ENCODE measurements at places on chromosomes 12 and 14.

GRCh38 chr12:72547573-72547972, 275.4 kb downstream of the TRHDE start:
- no peak for DNase-seq

GRCh38 chr14:79281244-79282152, 929.8 kb downstream of the DIO2 start:
- DNase-seq: no peak

GRCh38 chr14:105171004-105171673, 2.6 kb upstream of the JAG2 start:
- no peak for DNase-seq

GRCh38 chr12:85828576-85828975, 7.6 kb downstream of the RASSF9 start:
- no peak for DNase-seq

DNA sequence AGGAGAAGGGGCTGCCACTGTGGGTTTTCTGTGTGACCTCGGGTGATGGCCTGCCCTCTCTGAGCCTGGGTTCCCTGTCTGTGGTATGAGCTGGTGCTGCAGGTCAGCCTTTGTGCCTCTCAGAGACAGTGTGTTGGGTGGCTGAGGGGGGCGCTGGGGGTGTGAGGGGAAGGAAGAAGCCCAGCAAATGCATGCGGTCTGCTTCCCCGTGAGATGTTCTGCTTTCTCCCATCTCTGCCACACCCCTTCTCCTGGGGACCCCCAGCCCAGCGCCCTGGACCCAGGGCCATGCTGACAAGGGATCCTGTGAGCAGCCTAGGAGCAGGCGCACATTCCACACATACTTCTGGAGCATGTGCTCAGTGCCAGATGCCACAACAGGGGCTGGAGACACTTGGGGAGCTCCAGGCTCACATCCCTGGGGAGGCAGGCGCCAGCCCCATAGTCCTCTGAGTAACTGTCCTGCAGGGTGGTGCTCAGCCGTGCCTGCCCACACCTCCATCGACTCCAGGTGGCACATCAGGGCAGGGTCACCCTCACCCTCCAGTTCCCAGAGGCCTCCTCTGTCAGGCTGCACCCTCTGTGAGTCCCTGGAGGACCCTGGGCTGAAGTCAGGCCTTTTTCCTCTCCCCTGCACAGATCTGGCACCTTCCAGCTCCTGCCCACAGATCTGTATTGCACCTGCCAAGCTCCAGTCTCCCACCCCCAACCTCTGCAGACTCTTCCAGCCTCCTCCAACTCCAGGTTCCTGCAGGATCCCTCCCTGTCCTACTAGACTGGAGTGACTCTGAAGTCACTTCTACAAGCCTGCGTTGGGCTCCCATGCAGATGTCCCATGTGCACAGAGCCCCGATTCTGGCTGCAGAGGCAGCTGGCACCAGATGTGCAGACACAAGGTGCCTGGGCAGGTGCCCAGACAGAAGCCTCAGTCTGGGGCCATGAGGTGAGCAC, 205.6 kb downstream of the KIF26A start:
- DNase-seq: no peak

DNA sequence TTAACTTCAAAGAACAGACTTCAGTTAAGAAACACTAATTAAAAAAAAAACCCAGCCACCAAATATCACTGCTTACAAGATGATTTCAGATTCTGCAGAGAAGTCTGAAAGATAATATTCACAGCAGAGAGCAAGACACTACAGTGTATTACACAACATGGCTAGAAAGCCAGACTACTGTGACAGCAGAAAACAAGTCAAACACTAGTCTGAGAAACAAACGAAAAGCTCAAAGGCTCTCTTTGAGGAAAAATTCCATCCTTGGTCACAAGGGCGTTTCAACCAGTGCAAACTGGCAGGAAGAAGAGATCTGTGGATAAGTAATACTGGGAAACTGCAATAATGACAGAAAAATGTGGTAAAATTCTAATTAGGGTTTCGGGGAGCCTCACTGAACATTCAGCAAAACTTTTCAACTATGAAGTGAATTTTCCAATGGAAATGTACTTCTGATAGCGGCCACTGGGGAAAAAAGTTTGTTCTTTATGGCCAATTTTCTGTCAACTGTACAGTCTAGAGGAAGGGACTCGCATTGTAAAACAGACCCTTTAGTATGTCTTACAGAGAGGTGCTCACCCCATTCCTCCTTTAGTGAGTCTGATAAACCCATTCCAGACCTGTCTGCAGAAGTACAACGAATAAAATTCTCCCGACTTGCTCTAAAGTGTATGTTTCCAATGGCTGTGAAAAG, 50.4 kb downstream of the ACADS start:
- no peak for DNase-seq

- no peak for DNase-seq
These were observed 32.2 kb downstream of the CYP46A1 start for GRCh38 chr14:99716091-99716849.

DNA sequence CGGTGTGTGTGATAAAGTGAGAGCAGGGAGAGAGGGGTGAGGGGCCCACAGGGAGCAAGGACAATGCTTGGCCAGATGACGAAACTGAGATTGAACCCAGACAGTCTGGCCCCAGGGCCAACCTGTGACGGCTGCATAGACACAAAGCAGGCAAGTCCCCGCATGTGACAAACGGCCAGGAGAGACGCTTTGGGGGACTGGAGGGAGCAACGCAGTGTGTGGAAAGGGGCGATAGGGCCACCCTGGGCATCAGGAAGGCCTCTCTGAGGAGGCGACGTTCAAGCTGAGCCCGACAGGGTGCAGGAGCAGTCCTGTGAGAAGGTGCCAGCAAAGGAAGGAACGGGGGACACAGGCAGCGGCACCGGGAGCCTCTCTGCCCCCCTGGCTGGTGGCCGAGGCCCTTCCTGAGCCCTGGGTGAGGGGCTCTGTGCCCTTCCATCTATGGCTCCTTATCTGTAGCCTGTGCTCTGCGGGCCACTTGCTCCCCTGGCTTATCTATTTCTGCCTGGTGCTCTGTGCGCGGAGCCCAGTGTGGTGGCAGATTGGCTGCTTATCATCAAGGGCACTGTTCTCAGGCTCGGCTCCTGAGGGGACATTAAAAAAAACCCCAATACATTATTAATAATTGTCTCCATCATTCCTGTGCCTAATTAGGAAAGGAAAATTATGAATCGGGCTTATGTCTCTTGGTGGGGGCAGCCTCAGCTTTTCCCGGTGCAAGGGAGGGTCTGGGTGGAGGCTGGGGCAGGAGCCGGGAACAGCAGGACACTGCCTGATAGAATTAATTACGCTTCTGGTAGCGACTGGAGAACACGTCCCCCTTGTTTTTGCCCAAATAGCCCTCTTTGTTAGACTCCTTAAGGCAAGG, 39.8 kb downstream of the PRIMA1 start:
- no peak for DNase-seq

DNA sequence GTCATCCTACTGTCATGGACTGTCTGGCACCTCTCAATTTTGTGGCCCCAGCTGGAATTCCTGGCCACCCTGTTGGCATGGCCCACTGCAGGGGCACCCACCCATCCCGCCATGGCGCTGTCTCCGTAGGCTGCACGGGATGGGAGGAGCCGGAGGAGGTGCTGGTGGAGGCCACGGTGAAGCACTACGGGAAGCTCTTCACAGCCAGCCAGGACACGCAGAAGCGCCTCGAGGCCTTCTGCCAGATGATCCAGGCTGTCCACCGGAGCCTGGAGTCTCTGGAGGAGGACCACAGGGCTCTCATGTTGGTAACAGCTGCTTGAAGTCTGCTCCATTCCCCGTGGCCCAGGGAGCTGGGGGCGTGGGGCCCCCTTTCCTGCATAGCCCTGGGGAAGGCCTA, 3.9 kb downstream of the CCDC197 start:
- DNase-seq: no peak

DNA sequence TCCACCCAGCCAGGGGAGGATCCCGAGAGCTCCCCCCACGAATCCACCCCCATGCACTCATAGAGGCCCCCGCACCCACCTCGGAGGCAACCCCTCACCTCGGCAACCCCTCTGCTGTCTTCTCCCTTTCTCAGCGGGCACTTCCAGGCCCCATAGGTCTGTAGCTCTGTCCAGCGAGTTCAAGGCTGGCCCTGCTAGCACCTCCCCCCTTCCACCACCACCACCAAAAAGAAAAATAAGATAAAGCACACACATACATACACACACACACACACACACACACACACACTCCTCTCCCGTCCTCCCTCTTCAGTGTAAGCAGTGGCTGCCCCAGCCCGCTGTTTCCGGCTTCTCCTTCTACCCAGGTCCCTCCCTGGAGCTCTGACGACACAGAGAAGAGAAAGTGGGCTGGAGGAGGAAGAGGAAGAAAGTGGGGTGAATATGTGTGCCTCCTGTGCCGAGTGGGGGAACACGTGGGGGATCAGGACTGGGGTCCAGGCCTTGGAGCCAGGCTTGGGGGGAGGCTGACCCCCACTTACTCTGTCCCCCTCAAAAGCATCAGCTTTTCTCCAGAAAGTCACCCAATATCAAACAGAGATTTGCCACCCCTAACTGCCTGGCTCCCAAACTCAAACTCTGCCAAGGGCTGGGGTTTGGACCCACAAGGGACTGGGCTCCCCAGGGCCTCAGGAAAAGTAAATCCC, at the start of gene STAT6:
Gene STAT6, minus strand, starts transcription at position 332 of the 704 bp plus-strand sequence. CDS start 3,084 bp downstream, outside the sequence.
- DNase-seq: peak; percentile 41

DNA sequence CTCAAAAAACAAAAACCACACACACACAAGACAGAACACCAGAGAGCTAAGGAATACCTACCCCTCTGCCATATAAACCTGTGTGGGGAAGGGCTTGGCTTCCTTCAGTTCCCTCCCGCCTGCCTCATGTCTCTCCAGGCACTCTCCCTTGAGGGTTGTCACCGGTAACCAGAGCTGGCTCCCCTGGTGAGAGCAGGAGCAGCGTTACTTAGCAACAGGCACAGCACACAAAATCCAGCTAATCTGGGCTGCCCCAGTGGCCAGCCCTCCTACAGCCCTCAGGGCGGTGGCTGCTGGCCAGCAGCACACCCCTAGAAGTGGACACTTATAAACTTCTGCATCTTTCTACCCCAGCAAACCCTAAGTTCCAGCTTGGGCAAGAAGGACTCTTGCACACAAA, 21.6 kb upstream of the NR4A1 start:
- DNase-seq: no peak

DNA sequence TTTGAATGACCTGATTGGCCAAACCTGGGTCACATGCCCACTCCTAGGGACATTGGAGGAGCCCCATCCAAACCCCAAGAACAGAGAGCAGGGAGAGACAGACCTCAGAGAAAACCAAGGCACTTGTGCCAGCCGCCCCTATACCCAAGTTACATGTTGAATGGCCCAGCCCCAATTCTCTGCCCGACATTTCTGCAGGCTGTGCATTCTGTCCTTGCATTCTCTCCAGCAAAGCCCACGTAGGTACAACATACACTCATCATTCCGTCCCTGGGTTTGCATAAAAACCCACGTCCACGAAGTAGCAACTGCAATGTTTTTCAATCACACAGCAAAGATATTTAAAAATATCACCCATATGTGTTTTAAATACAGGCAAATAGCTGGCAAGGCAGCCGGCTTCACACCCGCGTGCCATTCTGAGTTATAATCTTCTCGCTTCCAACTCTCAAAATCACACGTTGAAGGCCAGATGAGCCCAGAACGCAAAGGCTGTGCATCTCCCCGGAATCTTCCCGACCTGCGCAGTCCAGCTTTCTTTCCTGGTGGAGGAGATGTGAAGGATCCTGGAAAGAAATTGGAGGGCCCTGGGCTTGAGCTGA, 91.7 kb upstream of the MYL2 start:
- no peak for DNase-seq

GRCh38 chr12:30200864-30201263, 417.1 kb upstream of the TMTC1 start:
- no peak for DNase-seq

GRCh38 chr12:10521555-10521954, 15.9 kb downstream of the EIF2S3B start:
- DNase-seq: no peak

- no peak for DNase-seq
These were observed 9.8 kb downstream of the BCL11B start for GRCh38 chr14:99261912-99262787.

- DNase-seq: no peak
These were observed 60.0 kb downstream of the CHGA start for GRCh38 chr14:92982956-92983355.

- no peak for DNase-seq
These were observed 74.4 kb downstream of the ALG10B start for GRCh38 chr12:38391007-38391406.

DNA sequence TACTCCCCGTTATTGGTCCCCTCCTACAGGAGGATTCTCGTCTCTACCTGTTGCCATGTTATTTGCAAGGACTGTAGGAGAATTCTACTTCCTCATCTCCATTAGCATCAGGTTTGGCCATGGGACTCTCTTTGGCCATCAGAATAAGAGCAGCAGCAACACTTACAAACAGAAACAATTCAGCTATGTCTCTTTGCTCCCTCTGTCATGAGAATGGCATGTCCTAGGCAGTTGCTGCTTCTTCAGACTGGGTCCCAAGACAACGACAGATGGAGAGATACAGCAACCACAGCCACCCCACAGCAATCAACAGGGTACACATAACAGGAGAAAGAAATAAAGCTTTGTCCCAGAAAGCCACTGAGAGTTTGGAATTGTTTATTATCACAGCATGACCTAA, 19.7 kb downstream of the SLC41A2 start:
- no peak for DNase-seq

DNA sequence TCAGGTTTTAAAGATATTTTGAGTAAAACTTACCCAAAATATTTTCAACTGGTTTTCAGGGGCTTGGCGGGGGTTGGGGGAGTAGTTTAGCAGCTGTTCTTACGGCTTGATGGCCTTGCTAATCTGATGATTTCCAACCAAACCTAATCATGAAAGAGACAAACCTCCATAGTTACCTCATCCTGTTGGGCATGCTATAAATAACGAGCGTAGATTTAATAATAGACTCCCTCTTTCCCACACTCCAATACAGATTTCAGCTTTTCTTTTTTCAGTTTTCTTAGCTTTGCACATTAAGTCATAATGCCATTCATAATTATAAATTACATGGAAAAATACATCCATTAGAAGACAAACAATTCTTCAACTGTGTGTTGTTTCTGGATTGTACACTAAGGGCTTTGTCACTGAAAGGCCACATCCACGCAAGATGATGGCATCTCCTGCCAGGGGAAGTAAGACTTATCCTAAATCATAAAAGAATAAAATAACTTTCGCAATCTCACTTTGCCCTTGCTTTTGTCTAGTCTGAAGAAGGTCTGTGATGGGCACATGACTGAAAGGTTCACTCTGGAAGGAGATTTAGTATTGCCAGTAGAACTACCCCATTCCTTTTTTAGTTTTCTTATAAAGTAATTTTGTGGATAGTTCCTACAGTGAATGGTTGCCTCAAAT, 23.2 kb downstream of the ITPR2 start:
- no peak for DNase-seq

GRCh38 chr12:79549531-79550271, 141.1 kb downstream of the PAWR start:
- no peak for DNase-seq

DNA sequence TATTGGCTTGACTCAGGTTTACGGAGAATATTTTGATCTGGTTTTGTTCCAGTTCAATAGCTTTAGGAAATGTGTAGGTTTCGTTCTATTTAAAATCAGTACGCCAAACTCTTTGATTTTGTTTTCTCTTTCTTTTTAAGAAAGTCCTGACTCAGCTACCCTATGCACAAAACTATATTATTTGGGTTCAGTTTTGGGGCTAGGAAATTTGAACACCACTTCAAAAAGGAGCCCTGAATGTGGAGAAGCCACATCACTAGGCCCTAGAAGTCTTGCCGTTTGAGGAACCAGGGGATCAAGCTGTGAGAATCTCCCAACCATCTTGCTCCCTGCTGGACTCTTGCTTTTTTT, 168.2 kb upstream of the BCL2L14 start:
- DNase-seq: no peak

- DNase-seq: no peak
These were observed 66.5 kb downstream of the ATP23 start for GRCh38 chr12:58007875-58008274.

Data from stimulated activated CD8-positive, alpha-beta memory T cell treated with anti-CD3 and anti-CD28 coated beads, Interleukin-15, amount 100 ng/mL, for 24 hours (primary cell).